Activated CD8-positive, alpha-beta memory T cell treated with anti-CD3 and anti-CD28 coated beads for 1 hour (primary cell): ENCODE measurements at places on chromosomes 13 and 19.

DNA sequence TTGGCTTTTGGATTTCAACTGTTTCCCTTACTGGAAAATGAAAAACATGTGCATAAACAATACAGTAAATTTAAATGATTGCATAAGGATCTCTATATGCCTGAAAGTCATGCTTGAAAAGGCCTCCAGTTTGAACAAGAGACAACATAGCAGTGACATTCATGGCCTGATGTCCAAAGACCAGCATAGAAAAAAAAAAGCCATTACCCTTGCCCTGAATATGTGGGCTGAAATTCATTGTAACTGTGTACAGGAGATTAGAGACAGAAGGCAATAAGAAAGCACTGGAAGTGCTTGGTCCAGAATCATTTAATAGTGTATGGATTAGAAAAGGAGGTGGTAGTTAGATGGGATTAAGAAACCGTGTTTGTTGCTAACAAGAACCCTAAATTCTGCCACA lies 15.4 kb downstream of the MIR17HG start:
- DNase-seq, result no peak

DNA sequence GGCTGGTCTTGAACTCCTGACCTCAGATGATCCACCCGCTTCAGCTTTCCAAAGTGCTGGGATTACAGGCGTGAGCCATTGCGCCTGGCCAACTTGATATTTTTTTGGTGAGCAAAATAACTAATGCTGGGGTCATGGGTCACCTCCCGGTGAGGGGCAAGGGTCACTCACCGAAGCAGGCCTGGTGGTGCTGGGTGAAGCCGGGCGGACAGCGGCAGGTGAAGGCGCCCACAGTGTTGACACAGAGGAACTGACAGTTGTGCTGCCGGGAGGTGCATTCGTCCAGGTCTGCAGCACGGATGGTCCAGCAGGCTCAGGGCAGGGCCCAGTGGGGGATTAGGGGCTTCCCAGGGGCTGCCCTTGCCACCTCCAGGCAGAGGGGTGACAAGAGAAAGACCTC lies 28.3 kb downstream of the CCL25 start:
- DNase-seq, result no peak

- no peak for DNase-seq
Measured at GRCh38 chr13:87906411-87906810, 235.2 kb downstream of the SLITRK5 start.

GRCh38 chr19:46435009-46435408 lies 6.3 kb upstream of the PNMA8C start:
- no peak for DNase-seq

GRCh38 chr19:4660181-4660791 lies 9.9 kb downstream of the MYDGF start:
- no peak for DNase-seq

DNA sequence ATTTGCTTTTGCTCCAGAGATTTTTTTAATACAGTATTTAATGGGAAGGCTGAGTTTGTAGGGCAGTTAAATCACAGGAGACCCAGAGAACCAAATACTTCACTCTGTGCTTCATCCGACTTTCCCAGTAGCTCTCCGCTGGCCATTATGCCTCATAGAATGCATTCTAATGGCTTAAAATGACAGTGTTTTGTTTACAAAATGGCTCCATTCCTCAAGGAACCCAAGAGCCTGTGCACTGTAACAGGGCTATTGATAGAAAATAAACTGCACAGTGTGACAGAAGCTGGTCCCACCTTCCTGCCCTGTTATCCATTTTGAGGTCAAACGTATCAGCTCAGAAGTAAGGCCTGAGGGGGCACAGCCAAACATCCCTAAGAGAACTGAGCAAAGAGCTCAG lies 136.5 kb downstream of the RAP2A start:
- no peak for DNase-seq

DNA sequence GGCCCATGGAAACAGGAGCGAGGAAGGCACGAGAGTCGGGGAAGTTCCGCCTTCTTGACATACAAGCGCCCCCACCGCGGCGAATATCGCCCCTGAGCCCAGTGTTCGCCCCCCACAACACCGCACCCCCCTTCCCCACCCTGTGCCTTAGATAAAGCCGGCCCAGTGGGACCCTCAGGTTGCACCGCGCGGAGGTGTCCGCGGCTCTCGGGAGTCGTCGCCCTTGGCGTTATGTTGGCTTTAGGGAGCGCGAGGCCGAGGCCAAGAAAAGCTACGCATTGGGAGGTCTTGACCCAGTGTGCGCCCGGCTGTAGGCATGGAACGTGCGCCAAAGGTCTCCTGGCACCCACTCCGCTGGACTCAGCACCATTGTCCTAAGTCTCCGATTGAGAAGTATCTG lies 603 bp upstream of the ZNF132 start:
- DNase-seq, result no peak

DNA sequence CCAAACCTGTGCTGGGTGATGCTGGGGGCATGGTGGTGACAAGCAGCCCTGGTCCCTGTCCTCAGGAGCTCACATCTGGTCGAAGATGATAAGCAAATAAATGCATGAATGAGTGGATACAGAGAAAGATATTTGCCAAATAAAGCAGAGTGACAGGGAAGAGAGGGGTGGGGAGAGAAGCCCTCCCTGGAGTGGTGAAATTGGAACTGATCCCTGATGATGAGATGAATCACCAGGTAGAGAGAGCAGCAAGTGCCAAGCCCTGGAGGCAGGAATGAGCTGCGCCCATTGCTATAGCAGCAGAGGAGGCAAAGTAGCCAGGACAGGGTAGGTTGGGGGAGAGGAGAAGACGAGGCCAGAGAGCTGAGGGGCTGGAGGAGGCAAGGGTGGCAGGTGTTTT lies 13.7 kb downstream of the FXYD5 start:
- DNase-seq, result no peak

GRCh38 chr19:34033880-34034279 lies 138.4 kb upstream of the LSM14A start:
- no peak for DNase-seq

GRCh38 chr13:25352230-25352629 lies 19.5 kb upstream of the ATP8A2 start:
- no peak for DNase-seq

GRCh38 chr13:40994581-40995230 lies 24.4 kb downstream of the ELF1 start:
- DNase-seq, result no peak

- DNase-seq, result no peak
Measured at GRCh38 chr19:47021536-47022139, 2.0 kb downstream of the NPAS1 start.

GRCh38 chr19:49205114-49205513 lies 47.5 kb downstream of the TRPM4 start:
- DNase-seq, result no peak

GRCh38 chr13:105240371-105240770 lies 1295.1 kb downstream of the EFNB2 start:
- no peak for DNase-seq

- DNase-seq, result no peak
Measured at GRCh38 chr13:111460548-111461444, 140.4 kb downstream of the TEX29 start.

DNA sequence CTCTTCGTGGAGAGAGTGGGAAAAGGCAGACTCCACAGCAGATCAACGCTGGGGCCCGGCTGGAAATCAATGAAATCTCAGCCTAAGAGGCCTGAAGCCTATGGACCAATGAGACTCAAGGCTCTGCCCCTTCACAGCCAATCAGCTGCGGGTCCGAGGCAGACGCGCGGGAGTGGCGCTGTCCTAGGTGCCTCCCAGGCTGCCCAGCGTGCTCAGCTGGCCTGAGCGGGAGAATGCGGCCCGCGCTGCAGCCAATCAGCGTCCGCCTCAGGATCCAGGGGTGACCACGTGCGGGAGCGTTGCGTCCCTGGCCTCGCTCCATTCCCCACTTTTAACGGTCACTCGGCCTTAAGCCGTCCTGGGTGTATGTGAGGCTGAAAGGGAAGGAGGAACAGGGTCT lies at the start of gene ZBTB32:
Gene ZBTB32, plus strand, starts transcription at position 341 of the 400 bp plus-strand sequence. CDS start 10,069 bp downstream, outside the sequence.
- no peak for DNase-seq

- DNase-seq, result no peak
Measured at GRCh38 chr19:17352608-17353280, 15.4 kb downstream of the GTPBP3 start.

DNA sequence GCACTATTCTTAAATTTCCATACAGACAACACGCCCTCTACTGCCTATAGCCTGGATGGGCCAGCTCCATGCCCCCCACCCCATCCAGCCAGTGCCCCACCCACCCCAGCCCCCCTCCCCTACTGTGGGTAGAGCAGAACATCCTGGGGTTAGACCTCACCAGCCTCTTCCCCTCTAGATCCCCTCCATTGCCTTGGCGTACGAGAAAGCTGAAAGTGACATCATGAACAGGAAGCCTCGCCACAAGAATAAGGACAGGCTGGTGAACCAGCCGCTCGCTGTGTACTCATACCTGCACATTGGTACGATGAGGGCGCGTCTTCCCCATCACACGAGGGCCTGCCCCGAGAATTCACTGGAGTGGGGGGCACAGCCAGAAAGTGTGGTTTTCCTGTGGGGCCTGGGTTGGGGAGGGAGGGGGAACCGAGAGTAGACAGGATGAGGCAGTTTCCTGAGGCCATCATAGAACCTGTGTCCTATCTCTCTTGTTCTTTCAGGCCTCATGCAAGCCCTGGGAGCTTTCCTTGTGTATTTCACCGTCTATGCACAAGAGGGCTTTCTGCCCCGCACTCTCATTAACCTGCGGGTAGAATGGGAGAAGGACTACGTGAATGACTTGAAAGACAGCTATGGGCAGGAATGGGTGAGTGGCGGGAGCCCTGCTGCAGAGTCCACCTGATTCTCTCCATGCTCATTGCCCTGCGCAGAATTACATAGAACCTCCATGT lies 29.1 kb downstream of the ATP12A start:
- DNase-seq, result peak; percentile 20
